A549 (cell line): ENCODE measurements at places on chromosomes 12 and 14.

DNA sequence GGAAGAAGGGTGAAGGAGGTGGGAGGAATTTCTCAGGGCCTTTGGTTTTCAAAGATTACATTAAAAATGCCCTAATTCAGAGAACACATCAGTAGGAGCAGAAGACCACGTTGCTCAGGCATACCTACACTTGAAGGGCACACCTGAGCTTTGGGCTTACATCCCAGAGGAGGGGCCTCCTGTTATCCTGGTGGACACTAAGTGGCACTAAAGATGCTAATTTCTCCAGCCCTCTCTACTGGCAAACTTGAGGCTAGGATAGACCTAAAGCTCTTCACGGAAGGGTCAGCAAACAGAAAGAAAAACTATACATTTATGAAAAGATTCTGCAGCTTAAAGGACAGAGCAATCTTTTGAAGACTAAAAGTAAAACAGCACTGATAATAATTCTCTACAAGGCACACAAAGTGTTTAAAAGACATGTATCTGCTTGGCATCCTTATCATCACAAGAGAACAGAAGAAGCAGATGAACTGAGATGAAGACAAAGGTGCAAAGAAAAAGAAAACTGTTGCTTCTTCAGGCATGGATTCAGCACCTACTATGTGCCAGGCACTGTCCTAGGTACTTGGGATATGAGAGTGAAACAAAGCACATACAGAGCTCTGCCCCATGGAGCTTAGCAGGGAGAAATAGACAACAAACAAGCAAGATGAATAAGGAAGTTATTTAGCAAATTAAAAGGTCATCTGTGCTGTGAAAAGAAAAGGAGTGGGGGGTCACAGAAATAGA is 137.5 kb downstream of the NUAK1 start:
- no peak for DNase-seq

DNA sequence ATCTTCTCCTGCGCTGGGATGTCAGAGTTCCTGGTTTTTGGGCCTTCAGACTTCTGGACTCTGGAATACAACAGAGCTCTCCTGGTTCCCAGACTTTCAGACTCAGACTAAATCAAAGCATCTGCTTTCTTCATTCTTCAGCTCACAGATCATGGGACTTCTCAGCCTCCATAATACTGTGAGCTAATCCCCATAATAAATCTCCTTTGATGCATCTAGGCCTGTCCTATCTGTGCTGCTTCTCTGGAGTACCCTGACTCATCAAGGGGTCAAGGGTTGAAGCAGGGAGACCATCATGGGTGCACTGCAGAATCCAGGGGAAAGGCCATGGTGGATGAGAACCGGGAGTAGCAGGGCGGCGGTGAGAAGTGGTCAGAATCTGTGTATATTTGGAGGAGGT is 1094.1 kb upstream of the TMEM132C start:
- DNase-seq, result no peak

- no peak for DNase-seq
Observed at GRCh38 chr14:87002776-87003175, 990.2 kb downstream of the GALC start.

DNA sequence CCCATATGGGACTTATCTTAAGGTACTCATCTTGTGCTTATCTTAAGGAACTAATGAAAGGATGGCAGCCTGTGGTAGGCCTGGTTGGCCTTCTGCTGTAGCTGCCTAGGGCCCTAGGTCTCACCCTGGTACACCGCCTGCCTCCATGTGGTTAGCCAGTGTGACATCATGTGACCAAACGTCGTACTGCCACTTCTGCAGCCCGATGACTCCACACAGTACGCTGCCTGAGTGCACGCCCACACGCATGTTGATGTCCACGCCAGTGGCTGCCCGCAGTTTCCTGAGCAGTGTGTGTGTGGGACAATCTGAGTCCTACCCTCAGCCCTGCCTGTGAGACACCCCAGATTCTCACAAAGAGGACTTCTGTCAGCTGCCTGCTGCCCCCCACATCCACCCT is 5.1 kb downstream of the ADCY4 start:
- no peak for DNase-seq

DNA sequence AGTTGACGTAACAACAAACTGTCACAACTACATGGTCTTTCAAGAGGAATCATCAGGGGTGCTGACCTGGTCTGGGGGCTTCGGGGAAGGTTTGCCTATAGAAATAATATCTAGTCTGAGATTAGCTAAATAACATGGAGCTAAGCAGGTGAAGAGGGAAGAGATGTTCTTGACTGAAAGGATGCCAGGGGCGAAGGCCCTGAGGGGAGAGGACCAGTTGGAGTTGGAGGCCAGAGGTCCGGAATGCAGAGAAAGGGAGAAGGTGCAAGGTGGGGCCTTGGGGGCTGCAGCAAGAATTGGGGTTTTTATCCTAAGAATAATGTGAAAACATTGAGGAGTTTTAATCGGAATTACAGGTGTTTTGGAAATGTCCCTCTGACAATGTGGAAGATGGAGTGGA is 68.5 kb upstream of the RIC8B start:
- no peak for DNase-seq

- DNase-seq, result no peak
Observed at GRCh38 chr12:75779891-75780496, 251.6 kb downstream of the PHLDA1 start.

GRCh38 chr12:64747695-64748094 is 11.5 kb downstream of the GNS start:
- no peak for DNase-seq
